ENCODE measurements at places on chromosomes 2 and 18. TPM values are rescaled to one million over a fixed set of nuclear protein-coding genes. Genes with fewer than 3 reads are reported as not detected.

DNA sequence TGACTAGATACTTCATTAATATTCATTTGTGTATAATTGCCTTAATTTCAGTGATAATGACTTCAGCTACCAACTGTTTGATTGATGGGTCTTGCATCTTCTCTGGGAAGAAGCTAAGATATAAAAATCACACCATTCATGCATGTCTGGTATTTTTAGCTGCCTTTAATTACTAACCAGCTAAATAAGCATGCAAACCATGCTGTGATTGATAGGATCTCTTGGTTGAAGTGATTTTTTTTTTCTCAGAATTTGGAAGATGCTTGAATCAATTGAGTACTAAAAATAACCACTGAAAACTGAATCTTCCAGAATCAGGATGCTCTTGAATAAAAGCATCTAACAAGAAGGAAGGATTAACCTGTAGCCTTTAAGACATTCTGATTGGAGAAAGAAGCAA, 668.8 kb downstream of the TDRD15 start:
- DNase-seq, result no peak

APCDD1 gene
- 93.6 TPM for polyA plus RNA-seq

GRCh38 chr2:70753902-70754301, 14.1 kb downstream of the ADD2 start:
- DNase-seq, result no peak

- no peak for DNase-seq
Measured at GRCh38 chr2:83017366-83018090, 1441.6 kb downstream of the SUCLG1 start.

DNA sequence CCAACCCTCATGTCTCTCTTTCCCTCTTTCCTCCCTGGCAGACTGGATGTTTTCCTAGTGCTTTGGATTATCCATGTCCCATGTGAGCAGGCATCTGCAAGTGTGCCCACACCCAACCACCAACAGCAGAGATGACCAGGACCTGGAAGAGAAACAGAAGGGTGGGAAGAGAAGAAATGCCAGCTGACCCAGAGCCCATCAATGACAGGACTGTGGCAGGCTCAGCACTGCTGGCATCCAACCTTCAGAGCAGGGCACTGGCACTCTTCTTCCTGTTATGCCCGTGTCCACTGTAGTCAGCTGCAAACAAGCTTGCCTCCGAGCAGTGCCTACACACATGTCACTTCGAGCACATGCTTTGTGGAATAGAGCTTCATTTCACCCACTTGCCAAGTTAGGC, 121.1 kb downstream of the TANC1 start:
- DNase-seq, result no peak

CD302 gene
- polyA plus RNA-seq, result 13.7 TPM
